Eye (tissue), 1 donor: ENCODE measurements at places on chromosomes 2 and 18.
A peak's percentile ranks its signal among the peaks of the same experiment; 100 is the strongest.

GRCh38 chr2:26449278-26450030 lies 28.5 kb downstream of the OTOF start:
- DNase-seq: no peak

DNA sequence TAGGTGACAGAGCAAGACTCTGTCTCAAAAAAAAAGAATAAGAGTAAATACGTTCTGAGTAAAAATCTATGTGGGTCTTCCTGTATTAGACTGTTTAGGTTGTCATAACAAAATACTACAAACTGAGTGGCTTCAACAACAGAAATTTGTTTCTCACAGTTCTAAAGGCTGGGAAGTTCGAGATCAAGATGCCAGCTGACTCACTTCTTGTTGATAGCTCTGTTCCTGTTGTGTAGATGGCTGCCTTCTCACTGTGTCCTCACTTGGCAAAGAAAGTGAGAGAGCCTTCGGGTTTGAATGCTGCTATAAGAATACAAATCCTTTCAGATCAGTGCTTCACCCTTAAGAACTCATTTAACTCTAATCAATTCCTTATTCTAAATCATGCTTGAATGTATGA lies 430.0 kb upstream of the VWC2L start:
- DNase-seq: no peak

DNA sequence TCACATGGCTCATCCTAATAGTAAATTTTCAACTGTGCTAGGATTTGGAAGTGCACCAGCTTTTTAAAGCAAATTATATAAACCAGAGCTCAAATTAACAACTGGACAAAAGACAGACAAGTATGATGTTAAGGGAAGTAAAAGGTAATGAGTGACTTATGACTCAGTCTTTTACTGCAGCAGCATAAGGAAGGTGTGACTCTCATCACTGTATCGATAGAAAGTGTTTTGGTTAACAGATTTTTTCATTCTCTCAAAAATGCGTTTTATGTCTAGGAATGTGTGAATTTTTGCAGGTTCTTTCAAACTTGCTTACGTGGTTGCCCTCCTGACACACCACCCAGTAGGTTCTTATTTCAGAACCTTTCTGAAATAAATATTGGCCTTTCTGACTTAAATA lies 244.2 kb upstream of the BOD1L2 start:
- no peak for DNase-seq

- no peak for DNase-seq
Observed at GRCh38 chr2:226183550-226183949, 616.1 kb downstream of the IRS1 start.

- DNase-seq: no peak
Observed at GRCh38 chr2:202067589-202067988, 5.5 kb upstream of the KIAA2012 start.

GRCh38 chr2:207231967-207232366 lies 66.2 kb upstream of the KLF7 start:
- DNase-seq: no peak

- DNase-seq: no peak
Observed at GRCh38 chr2:88753833-88754584, 62.5 kb downstream of the RPIA start.

DNA sequence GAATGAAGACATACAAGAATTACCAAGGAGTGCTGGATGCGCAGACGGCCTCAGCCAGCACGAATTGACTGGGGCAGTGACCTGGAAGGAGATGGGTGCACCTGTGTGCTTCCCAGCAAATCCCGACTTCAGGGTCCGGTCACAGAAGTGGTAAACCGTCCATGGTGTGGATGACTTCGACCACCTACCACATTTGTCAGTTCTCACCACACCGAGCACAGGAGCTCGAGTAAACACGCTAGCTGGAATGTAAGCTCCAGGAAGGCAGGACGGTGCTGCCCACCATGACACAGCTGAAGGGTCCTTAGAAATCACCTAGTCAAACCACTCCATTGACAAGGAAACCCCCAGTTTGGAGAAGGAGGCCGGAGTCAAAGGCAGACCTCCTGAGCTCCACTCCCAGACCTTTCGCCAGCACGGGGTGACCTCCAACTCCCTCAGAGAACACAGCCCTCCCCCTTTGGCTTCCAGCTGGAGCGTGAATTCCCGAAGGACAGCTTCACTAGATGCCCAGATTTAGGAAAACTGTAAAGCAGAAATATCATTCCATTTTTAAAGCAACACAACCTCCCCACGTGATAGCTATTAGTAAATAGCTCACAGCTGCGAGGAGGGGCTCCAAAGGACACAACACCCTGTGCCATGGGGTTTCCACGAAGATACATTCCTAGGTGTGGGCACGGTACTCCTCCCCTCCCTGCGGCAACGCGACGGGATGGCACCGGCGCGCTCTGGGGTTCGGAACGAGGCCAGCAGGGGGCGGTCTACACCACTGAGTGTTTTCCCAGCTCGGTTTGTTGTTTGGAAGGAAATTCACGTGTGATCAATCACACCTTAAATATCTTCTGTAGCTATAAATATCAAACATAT lies 34.1 kb upstream of the GNAL start:
- DNase-seq: peak; percentile 77

DNA sequence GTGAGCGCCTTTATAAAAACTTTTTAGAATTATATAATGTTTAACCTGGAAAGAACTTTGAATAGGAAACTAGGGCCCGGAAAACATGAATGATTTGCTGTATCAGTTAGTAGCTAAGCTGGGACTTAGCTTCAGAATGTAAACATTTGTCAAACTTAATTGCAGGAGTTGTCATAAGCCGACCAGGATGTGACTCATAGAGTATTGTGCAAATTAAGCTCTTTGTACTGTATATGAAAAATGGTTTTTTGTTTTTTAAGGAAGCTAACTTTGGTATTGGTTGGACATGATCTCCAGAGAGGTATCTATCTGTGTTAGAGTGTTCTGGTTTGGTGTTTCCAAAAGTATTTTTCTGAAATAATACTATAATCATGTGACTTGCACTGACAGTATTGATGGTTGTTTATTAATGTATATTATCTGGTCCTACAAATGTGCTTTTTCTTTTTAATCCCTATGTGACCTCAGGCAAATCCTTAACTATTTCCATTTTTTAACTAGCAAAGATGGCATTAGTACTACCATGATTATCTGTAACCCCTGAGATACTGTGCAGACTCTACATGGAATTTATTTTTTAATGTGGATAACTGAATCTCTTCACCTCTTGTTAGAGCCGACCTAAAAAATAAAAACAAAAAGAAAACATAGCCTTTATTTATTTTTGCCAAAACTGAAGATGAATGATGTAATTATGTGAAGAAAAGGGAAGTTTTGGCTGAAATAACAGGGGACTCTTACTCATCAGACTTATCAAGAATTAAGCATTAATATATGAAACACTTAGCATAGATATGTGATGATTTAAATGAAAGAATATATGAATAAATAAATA lies 11.7 kb downstream of the YIPF4 start:
- DNase-seq: no peak

DNA sequence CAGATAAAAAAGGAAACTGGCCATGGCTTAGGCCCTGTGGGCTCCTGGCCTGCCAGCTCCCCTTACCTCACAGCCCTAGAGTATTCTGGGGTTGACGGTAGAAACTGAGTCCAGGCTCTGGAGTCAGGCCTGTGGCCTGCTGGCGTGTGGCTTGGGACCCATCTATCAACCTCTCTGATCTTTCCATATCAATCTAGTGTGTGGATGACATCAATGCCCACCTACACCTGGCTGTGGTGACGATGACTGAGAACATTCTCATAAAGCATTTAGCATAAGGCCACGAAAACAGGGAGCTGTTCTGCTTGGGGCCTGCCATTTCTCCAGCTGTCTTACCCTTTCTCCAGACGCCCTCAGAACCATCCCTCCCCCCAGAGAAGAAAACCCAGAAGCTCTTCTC lies 17.9 kb downstream of the PCARE start:
- no peak for DNase-seq
